ENCODE measurements at places on chromosomes 16 and 17.
A peak's percentile ranks its signal among the peaks of the same experiment; 100 is the strongest.

DNA sequence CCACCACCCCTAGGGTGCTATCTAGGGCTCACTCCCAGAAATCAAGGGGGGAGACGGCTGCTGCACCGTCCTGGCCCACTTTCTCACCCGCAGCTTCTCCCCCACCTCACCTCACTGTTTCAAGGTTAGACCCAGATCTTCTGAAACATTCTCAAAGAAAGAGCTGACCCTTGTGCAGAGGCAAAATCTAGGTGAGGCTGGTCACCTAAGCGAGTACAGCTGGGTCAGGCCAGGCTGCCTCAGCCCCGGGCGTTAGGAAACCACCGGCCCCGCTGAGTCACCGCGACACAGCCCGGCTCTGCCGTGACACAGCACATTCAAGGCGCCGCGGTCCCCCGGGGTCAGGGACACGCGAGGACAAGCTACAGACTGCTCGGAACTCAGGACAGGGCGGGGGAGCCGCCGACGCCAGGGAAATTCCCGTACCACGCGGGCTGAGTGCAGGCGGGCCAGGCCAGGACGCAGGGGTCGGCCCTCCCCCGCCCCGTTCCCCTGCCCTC lies 27.1 kb downstream of the GNPTG start:
- DNase-seq: peak; percentile 63

- DNase-seq: no peak
Measured at GRCh38 chr16:3190949-3191353, 2.9 kb downstream of the OR1F1 start.

- no peak for DNase-seq
Measured at GRCh38 chr16:3804426-3805016, 76.0 kb downstream of the CREBBP start.

- no peak for DNase-seq
Measured at GRCh38 chr16:11740567-11740966, 2.1 kb downstream of the TXNDC11 start.

- DNase-seq: no peak
Measured at GRCh38 chr16:1635070-1635469, 22.9 kb downstream of the CRAMP1 start.

DNA sequence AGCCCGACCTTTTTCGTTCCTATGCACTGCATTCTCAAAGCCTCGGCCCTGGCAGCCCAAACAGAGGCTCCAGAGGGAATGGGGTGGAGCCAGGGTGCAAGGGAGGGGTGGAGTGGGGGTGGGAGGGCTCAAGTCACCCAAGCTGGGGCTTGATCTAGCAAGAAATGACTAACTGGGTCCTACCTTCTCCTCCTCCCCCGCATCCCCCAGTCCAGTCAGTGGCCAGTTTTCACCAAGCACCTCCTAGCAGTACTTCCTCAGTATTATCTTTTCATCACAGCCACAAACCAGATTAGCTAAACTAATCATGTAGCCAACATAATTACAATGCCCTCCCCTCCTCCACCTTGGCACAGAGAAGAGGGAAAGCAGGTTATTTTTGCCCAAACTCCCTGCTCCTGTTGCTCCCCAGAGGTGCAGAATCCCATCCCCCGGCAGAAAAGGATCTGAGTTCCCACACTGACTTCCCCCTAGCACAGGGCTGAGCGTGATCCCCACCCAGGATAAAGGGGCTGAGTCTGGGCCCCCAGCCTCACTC lies 2.2 kb downstream of the JUP start:
- no peak for DNase-seq

DNA sequence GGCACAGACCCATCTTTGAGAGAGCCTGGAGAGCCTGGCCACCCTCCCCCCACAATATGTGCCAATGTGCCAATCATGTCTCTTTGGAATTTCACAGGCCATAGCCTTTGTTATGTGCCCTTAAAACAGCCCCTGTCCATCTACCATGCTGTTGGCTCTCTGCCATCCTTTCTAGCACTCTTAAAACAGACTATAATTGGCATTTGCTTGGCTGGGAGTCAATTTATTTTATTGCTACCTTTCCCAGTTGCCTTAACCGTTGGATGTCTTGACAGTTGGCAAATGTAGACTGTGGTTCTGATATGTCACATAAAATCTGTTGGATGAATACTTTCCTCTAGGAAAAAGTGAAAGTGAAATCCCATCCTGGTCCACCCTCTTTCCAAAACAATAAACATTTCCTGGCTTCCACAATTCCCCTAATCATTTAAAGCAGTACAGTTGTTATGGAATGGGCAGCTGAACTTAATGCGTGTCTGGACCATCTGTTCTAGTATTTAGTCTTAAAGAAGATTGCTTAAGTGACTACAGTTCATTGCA lies 394.0 kb downstream of the KCNJ2 start:
- no peak for DNase-seq

GRCh38 chr16:2039274-2040031 lies 8.2 kb downstream of the NTHL1 start:
- DNase-seq: no peak

- no peak for DNase-seq
Measured at GRCh38 chr17:68204736-68205135, 43.1 kb upstream of the AMZ2 start.

DNA sequence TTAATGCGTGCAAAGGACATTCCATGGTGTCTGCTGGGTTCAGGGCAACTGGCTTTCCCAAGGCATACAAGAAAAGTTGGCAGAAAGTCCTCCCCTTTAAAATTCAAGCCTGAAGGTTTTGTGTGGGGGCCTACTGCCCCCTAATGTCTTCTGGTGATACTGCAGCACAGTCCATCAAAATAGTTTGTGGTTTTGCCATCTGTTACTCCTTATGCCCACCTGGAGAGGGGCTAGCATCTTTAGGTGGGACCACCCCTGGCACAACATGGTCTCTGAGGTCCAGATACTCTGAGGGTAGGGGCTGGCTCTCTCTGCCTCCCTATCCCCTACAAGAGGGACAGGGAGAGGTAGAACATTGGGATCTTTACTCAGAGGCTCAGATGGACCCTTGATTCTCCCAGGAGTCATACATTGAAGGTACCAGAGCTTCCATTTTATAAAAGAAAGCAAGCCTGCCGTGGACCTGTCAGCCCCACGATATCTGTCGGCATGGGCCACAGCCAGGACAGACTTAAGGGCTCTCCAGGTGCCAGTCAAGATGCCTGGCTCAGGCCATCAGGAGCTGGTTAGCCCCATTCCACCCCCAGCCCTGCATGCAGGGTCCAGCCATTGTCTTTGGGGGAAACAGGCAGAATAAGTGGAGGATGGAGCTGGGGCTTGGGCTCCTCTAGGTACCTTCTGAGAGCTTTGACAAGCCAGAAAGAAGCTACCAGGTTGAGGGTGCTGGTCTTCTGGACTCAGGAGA lies 6.3 kb downstream of the ESRP2 start:
- DNase-seq: peak; percentile 33

DNA sequence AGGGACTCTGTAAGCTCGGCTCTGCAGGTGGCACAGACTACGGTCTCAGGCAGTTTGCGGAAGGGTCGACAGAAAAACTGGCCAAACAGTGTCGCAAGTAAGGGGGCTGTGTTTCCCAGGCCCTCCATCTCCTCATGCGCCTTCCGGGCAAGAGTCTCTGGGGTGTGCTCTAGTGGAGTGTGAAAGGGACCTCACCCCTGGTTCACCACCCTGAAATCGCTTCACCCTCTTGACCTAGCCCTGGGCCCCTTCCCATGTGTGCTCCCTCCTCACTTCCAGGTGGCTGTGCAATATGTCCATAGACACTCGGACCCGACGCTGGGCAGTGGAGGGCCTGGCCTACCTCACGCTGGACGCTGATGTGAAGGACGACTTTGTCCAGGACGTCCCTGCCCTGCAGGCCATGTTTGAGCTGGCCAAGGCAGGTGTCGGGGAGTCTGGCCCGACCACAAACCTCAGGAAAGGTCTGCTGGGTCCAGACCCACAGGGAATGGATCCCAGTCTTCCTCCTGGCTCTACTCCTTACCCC lies 22.3 kb downstream of the UNC45B start:
- DNase-seq: no peak

GRCh38 chr16:84088695-84089395 lies 27.9 kb downstream of the MBTPS1 start:
- DNase-seq: no peak

DNA sequence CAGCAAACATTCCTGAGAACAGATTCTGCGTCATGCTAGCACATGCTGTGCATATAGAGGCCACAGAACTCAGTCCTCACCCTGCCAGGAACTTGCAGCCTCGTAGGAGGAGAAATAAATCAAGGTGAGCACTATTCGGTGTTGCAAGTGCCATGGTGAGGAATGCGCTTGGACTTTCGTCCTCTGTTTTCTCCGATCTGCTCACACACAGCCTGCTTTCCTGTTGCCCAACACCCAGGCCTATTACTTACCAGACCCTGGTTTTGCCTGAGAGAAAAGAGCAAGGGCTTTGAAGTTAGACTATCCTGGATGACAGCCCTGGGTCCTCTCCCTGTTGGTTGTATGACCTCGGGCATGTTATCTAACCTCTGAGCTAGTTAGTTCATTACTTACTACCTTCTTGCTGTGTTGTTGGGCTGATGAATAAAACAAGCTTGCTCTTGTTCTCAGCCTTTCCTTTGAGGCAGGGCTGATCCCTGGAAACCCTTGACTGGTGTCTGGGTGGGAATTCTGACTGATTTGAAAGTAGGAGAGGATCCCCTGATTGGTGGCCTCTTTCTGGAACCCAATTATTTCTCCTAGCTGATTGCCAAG lies 2.9 kb downstream of the ACSF2 start:
- DNase-seq: no peak

All from head of caudate nucleus (tissue), 42 donors.